HCT116 (cell line): ENCODE measurements at places on chromosomes 3 and 15. TPM values are rescaled to one million over a fixed set of nuclear protein-coding genes. Genes with fewer than 3 reads are reported as not detected.

GRCh38 chr15:92273723-92274122, 120.0 kb upstream of the ST8SIA2 start:
- H3K27me3 ChIP-seq: peaks cover 40% of the 10 kb centered on the region
- H3K4me1 ChIP-seq: no peaks in the 10 kb centered on the region
- no peak overlapping the region for H3K4me3 ChIP-seq
- no peak for DNase-seq
- no peak overlapping the region for H3K27ac ChIP-seq

DNA sequence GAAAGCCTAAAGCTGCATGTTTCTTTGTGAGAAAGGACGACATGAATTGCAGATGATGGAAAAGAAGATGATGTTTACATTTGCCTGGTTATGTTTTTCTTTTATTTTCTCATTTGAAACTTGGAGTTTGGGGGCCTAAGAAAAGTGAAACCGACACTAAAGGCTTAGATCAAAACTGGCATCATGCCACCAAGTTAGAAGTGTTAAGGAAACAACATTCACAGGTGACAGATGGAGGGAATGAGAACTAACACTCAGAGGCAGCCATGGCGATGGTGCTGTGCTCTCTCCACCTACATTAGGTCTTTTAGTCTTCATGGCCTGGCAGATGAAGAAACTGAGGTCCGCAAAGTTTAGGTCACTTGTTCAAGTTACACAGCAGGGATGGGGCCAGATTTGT, 923.6 kb downstream of the TUSC7 start:
- H3K27ac ChIP-seq: no peak overlapping the region
- H3K4me3 ChIP-seq: no peak overlapping the region
- no peak for DNase-seq
- no peaks in the 10 kb centered on the region for H3K36me3 ChIP-seq
- H3K27me3 ChIP-seq: no peaks in the 10 kb centered on the region
- H3K4me1 ChIP-seq: no peaks in the 10 kb centered on the region

DNA sequence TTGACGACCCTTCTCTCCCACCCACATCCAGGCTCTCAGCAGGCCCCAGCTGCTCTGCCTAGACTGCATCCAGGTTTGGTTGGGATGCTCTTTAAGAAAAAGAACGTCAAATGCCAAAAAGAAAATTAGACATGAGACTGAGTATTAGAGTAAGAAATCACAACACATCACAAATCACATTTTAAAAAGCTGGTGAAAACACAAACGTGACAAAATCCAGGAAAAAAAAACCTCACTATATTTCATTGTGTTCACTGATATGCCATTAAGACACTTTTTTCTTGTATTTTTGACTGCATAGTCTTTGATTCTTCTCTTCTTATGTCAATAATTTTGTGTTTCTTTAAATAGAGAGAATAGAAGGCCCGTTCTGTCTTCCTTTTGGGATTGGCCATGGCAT, 243.7 kb downstream of the TLE3 start:
- DNase-seq: no peak
- peaks cover 10% of the 10 kb centered on the region for H3K4me1 ChIP-seq
- H3K4me3 ChIP-seq: 0 out of 2 replicates have a peak overlapping the region, but pooled peaks have one; percentile 10
- no peak overlapping the region for H3K27ac ChIP-seq

DNA sequence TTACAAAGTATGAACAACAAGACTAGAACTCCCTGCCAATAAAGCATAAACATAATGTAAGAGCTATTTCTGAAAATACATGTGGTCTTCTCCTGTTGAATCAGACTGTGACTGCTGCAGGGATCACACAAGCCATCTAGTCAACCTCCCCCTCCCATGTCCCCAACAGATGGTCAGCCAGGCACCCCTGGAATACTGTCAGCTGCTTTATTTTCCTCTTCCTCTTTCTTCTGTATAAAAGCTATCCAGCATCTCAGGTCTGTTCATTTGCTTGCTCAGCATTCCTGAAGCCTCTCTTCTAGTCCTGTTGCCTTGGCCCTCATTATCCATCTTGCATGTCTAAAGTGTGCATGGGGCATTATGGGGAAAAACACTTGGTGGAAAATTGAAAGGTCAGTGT, 6.5 kb upstream of the MINDY4B start:
- H3K4me3 ChIP-seq: no peak overlapping the region
- no peak for DNase-seq
- no peak overlapping the region for H3K27ac ChIP-seq
- no peaks in the 10 kb centered on the region for H3K4me1 ChIP-seq

DNA sequence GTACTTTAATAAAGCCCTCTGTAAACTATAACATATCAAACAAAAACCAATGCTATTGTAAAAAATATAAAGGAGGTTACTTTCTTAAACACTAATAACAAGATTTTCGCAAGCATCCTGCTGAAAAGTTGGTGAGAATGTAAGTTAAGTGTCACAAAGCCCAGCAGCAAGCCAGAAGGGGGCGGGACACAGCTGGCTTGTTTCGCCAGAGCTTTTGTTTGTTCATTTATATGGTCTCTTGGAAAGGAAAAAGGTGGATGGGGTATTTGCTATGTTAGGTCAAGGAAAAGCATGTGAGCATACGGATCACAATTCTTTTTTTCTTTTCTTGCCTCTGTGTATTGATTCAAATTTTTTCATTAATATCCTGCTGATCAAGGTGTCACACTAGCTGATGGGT, 59.9 kb downstream of the HACD2 start:
- H3K4me3 ChIP-seq: no peak overlapping the region
- no peaks in the 10 kb centered on the region for H3K4me1 ChIP-seq
- DNase-seq: no peak
- peaks cover 7% of the 10 kb centered on the region for H3K36me3 ChIP-seq

- H3K4me3 ChIP-seq: no peak overlapping the region
- no peak overlapping the region for H3K27ac ChIP-seq
- H3K27me3 ChIP-seq: no peaks in the 10 kb centered on the region
Observed at GRCh38 chr15:70068783-70069565, 28.7 kb downstream of the TLE3 start.

DNA sequence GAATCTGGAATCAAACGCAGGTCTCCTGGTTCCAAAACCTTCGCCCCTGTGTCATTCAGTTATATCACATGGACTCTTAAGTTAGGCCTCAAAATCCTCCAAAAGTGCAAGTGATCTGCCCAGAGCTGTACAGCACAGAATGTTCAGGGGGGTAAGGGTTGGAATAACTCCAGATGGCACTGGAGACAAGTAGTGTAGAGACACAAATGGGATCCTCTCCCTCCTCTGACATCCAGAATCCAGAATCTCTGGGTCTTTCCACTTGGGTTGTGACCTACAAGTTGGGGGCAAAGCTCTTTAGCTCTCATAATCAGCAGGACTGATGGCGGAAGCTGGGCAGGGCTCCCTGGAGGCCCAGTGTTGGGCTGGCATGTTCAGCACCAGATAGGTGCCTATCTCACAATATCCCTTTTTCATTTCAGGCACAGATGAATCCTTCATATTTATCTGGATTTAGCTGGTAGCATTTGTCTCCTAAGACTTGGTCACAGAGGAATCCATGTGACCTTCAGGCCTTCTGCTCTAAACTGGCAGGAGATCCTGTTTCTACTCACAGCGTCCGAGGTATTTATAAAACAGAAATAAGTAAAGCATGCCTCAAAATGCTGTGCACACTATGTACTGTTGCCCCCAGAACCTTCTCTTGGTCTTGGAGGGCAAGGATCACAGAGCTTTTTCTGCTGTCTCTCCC, 15.4 kb downstream of the ABHD2 start:
- H3K27ac ChIP-seq: no peak overlapping the region
- DNase-seq: no peak
- H3K4me1 ChIP-seq: peaks cover 70% of the 10 kb centered on the region
- H3K4me3 ChIP-seq: no peak overlapping the region
- H3K27me3 ChIP-seq: no peaks in the 10 kb centered on the region

GRCh38 chr3:63779227-63779626, 39.9 kb upstream of the C3orf49 start:
- no peak overlapping the region for H3K27ac ChIP-seq
- no peak for DNase-seq
- H3K27me3 ChIP-seq: no peaks in the 10 kb centered on the region
- H3K4me3 ChIP-seq: no peak overlapping the region
- H3K36me3 ChIP-seq: no peaks in the 10 kb centered on the region

GRCh38 chr3:50320853-50321335, 1.7 kb downstream of the HYAL2 start:
- peak overlapping the region; percentile 93 for H3K27ac ChIP-seq
- no peaks in the 10 kb centered on the region for H3K27me3 ChIP-seq
- H3K4me1 ChIP-seq: peaks cover 56% of the 10 kb centered on the region
- no peak for DNase-seq

- H3K27ac ChIP-seq: no peak overlapping the region
- DNase-seq: no peak
- no peaks in the 10 kb centered on the region for H3K4me1 ChIP-seq
- no peak overlapping the region for H3K4me3 ChIP-seq
- no peaks in the 10 kb centered on the region for H3K36me3 ChIP-seq
Observed at GRCh38 chr3:118636841-118637240, 397.8 kb downstream of the IGSF11 start.

- H3K27ac ChIP-seq: no peak overlapping the region
- no peaks in the 10 kb centered on the region for H3K27me3 ChIP-seq
- no peak overlapping the region for H3K4me3 ChIP-seq
- H3K4me1 ChIP-seq: no peaks in the 10 kb centered on the region
- H3K36me3 ChIP-seq: no peaks in the 10 kb centered on the region
Observed at GRCh38 chr3:168165390-168166269, 69.9 kb upstream of the GOLIM4 start.

DNA sequence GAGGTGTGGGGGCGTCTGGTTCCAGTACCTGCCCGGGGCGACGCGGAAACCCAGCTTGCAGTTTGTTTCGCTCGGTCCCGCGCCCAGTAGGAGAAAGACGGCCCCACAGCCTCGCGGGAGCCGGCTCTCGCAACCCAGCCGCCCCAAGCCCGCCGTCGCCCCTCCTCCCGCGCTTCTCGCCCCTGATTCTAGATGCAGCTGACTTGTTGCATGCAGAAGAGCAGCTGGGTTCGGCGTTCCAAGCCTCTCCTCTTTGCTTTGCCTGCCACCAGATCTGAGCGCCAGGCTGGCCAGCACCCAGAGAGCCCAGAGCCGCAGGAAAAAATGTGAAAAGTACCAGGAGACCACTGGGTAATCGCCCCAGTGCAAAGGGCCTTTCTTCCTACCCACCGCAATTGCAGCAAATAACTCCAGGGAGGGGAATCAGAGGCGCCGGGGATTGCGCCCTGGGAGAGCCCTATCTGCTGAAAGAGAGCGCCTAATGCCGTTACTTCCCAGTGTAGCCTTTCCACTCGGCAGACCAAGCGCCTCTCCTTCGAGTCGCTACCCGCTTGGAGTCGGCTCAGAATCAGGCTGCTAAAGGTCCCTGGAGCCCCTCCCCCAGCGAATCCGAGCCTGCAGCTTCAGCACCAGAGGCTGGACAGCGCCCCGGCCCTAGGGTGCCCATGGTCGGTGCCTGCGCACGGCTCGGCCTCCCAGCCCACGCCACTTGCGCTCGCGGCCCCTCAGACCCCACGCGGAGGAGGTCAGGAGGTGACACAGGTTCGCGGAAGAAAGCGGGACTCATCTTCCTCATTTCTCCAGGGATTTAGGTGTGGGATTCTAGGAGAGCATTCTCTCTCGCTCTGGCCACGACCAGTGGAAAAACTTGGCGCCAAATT, 15.7 kb upstream of the AEN start:
- DNase-seq: no peak
- no peaks in the 10 kb centered on the region for H3K4me1 ChIP-seq
- no peak overlapping the region for H3K4me3 ChIP-seq
- no peak overlapping the region for H3K27ac ChIP-seq

DNA sequence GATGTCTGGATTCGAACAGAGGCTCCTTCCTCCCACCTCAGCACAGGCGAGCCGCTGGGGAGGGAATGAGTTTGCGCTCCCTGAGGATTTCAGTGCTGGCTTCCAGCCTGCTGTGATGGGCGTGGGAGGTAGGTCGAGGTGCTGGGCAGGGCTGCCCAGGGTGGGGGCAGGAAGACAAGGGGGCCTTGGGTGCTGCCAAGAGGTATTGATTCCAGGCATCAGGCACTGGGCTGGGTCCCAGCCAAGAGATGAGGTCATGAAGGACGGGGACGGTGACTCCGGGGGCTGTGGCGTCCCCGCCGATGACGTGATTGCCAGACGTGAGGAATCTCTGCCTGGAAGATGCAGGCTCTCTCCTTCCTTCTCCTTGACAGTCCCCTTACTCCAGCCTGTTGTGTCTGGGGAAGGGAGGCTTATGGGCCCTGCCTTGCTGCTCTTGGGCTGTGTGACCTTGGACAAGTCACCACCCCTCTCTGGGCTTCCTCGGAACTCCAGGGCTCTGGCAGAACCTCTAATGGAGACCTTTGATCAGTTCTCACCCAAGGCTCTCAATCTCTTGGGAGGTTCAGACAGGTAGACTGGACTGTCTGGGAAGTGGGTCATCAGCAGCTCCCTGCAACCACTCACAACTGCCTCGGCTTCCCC, 116.8 kb downstream of the FBLN2 start:
- DNase-seq: no peak
- H3K4me1 ChIP-seq: no peaks in the 10 kb centered on the region
- no peak overlapping the region for H3K4me3 ChIP-seq
- H3K27me3 ChIP-seq: peaks cover under 1% of the 10 kb centered on the region; the same call in 1 of the 2 replicates

DNA sequence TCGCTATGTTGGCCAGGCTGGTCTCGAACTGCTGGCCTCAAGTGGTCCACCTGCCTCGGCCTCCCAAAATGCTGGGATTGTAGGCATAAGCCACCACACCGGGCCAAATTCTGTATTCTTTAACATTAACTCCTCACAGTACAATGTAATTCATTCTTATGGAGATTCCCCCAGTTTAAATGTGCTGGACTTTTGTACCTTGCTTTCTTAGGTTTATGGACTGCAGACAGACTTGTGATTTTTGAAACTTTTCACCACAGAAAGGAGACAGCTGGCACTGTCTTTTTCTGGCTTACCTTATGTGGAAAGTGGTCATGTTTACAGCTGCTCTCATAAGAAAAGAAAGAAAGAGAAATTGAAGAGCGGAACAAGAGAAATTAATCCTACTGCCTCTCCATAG, 103.8 kb downstream of the IQCH start:
- no peaks in the 10 kb centered on the region for H3K4me1 ChIP-seq
- no peak overlapping the region for H3K4me3 ChIP-seq
- H3K27ac ChIP-seq: no peak overlapping the region
- DNase-seq: no peak
- H3K27me3 ChIP-seq: no peaks in the 10 kb centered on the region

GRCh38 chr15:65026756-65027155, 2.7 kb downstream of the MTFMT start:
- H3K27me3 ChIP-seq: no peaks in the 10 kb centered on the region
- no peak overlapping the region for H3K4me3 ChIP-seq
- H3K36me3 ChIP-seq: peaks cover 25% of the 10 kb centered on the region
- no peak for DNase-seq

DNA sequence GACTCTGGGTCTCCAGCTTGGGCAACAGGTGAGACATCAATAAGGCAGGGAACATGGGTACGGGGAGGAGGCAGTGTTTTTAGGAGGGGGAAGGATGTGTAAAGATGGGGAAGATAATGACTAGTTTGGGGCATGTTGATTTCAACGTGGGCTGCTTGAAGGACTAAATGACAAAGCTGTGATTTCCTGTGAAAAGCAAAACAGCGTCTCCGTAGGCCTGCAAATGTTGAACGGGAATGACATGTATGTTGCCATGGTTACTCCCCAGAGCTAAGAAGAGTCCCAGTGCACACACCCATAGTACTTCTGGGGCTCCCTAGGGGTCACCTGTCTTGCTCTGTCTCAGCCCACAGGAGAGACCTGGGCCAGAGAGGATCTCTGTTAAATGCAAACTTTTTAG, 71.3 kb upstream of the ETV5 start:
- no peaks in the 10 kb centered on the region for H3K4me1 ChIP-seq
- H3K27me3 ChIP-seq: no peaks in the 10 kb centered on the region
- no peaks in the 10 kb centered on the region for H3K36me3 ChIP-seq
- H3K4me3 ChIP-seq: no peak overlapping the region
- no peak overlapping the region for H3K27ac ChIP-seq

BUB1B gene
- total RNA-seq: 92.9 TPM

OR5K2 gene
- total RNA-seq: not detected

LRTM1 gene
- total RNA-seq: not detected

ARGFX gene
- not detected for total RNA-seq

GOLGA6L7 gene
- total RNA-seq: not detected
